ENCODE measurements at places on chromosomes 12 and 14.

- no peak for DNase-seq
These were observed 15.6 kb upstream of the CACNA2D4 start for GRCh38 chr12:1934068-1934467.

DNA sequence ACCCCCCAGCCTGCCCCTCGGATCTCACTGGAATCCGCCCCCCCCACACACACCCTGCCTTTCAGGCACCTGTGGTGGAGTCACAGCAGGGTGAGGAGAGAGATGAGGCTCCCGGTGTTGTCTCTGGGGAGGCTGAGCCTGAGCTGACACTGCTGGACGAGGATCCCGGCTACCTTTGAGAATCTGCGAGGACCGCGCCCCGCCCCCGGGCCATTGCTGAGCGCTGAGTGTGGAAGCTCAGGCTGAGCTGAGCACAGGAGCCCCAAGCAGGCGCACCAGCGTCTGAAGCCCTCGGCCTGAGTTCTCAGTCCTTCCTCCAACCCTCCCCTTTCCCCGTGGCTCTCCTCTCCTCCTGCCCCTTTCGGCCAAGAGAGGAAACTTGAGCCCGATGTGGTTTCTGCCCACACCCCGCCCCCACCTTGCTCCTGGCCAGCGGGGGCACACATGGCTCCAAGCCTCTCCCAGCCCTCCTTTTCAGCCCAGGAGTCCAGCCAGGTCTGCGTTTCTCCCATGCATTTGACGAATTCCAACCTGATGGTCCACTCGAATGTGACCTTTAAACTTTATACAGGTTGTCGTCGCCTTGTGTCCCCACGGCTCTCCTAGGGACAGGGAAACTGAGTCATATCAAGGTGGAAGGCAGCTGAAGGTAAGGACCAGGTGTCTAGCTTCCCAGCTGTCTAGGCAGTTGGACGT, at the start of gene NFE2:
NFE2 (minus strand) TSS at position 284 of the 696 bp plus-strand sequence. CDS start 5,767 bp downstream, outside the sequence.
- peak; percentile 70 for DNase-seq

DNA sequence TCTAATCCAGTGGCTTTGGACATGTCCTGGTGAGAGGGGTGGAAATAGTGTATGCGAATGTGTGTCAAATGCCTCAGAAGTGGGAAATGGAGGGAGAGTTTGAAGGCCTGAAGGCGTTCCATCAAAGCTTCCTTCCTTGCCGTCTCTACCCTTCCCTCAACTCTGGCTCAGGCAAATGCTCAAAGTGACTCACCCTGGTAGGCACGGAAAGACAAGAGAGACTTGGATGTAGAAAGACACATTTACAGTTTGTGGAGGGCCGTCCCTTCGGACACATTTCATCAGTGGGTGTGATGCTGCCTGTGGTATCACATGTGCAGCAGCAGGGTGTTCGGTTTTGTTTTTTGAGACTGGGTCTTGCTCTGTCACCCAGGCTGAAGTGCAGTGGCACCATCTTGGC, 36.7 kb downstream of the CHST11 start:
- DNase-seq = no peak

GRCh38 chr12:122111089-122111641, 32.6 kb downstream of the MLXIP start:
- no peak for DNase-seq

DNA sequence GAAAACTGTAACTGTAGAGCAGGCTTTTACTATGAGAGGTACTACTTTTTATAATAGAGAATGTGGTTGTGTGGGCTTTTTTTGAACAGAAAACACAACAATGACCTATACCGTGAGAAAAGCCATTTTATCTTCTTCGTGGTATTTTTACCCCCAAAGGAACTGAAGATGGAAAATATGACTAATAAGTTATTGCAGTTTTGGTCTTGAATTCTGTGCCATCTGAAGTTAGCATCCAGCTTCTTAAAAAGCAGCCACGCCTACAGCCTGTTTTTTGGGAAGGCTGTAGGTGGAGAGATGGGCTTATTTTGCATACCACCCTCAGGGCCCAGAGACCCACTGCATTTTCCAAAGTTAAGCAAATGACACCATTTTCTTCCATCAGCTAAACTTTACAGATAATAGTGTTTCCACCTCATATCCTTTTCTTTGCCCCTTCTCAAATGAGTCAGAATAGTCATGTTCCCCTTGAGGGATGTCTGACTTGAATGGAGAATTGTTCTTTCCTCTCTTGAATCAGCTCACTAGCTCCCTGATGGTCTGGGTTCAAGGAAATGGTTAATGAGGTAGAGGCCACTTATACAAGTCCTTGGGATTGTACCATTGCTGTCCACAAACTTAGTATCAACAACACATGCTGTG, 53.0 kb downstream of the TBC1D30 start:
- DNase-seq = peak; percentile 6

DNA sequence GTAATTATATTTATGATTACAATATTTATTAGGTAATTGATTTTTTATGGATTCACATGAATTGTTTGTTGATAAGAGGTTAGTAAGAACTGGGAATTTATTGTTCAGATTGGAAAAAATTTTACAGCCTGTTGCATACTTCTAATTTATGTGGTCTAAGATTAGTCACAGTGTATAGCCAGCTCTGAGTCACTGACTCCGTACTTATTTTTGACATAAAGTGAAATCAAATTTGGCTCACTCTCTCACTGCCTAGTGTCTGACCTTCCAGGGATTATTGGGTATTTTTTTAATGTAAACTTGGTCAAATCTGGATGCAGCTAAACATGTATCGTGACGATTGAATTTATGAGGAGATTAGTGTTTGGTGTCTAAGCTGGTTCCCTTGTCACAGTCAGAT, 109.3 kb downstream of the PTPRQ start:
- peak; percentile 81 for DNase-seq

- no peak for DNase-seq
These were observed 765.1 kb upstream of the TMEM132C start for GRCh38 chr12:127501916-127502315.

DNA sequence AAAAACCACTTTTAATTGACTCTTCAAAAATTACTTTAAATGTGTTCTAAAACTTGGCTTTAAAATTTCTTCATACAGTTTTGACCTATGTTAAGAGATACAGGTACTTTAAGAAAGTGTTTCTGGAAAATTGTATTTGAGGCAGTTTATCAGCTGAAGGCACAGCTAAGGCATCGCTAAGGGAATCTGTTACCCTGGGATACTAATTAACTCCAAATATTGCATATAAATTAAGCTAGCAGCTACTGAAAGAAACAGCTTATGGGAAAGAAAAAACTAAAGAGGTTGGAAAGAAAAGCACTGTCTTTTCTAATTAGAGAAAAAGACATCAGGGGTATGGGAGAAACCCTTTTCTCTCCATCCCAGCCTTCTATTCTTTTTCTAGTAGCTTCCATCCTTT, 134.1 kb upstream of the SLC35F4 start:
- DNase-seq = no peak

DNA sequence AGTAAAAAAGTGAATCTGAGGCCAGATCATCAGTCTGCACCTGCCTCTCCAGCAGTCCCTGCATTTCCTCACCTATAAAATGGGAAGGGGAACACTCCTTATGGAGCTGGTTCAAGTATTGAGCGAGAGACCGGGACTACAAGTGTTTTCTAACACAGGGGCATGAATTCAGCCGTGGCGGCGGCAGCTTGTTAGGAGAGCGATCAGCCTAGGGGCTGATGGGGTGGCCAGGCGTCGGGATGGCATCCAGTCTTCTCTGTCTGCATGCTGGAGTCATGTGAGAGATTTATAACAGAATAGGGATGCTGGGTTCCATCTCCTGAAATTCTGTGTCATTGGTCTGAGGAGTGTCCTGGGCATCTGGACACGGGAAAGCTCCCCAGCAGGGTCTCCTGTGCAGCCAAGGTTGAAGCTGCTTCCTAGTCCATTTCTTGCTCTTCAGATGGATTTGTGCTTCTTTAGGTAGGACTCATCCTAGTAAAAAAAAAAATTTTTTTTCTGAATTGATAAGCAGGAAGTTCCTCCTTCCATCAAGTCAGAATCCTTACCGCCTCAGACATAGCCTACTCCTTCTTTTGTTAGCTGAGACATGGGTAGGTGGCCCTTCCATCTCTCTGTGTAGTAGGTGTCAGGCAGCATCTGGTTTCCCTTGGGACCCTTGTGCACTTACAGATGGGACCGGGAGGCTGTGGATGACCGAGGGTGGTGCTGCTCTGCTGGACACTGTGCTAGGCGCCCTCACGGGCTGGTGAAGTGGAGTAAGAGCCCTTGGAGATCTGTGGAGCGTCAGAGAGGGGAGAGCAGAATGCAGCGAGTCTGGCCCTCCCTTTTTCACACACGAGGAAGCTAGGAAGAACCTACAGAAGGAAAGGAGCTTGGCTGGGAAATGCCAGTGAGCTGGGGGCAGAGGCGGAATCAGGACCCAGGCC, 146.7 kb downstream of the TSPAN9 start:
- no peak for DNase-seq

- peak; percentile 52 for DNase-seq
These were observed 13.0 kb upstream of the LEMD3 start for GRCh38 chr12:65156366-65156841.

DNA sequence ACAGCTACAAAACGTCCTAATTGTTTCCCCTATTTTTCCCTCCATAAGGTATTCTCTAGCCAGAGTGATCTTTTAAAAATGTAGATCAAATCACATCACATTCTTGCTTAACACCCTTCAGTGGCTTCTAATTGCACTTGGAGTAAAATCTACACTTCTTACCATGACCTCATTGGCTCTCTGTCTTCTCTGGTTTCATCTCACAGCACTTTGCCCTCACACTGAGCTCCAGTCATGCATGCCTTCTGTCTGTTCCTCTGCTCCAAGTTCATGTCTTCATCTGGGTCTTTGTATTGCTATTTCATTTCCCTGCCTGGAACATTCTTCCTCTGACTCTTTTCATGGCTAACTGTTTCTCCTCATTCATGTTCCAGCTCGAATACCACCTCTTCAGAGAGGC, 220.4 kb upstream of the GARIN6 start:
- no peak for DNase-seq

DNA sequence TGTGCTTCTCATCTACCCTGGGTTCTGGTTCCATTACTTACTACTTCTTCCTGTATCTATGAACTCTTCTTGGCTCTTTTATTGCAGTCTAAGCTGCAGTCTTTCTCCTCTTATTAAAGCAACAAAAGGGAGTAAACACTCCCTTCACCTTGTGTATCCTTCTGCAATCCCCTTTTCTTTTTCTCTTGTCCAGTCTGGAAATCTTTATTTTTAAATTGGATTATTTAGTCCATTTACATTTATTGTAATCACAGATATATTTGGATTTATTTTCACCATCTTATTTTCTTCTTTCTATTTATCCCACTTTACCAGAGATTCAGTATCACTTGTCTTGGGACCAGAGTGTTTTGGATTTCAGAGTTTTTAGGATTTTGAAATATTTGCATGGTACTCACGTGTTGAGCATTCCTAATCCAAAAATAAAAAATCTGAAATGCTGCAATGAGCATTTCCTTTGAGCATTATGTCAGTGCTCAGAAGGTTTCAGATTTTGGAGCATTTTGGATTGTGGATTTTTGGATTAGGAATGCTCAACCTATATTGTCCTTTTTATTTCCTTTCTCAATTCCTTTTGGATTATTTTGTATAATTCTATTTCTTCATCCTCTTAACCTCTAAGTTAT, 6.8 kb upstream of the ACVR1B start:
- no peak for DNase-seq

GRCh38 chr12:119301379-119301778, 33.1 kb upstream of the CCDC60 start:
- DNase-seq = no peak

DNA sequence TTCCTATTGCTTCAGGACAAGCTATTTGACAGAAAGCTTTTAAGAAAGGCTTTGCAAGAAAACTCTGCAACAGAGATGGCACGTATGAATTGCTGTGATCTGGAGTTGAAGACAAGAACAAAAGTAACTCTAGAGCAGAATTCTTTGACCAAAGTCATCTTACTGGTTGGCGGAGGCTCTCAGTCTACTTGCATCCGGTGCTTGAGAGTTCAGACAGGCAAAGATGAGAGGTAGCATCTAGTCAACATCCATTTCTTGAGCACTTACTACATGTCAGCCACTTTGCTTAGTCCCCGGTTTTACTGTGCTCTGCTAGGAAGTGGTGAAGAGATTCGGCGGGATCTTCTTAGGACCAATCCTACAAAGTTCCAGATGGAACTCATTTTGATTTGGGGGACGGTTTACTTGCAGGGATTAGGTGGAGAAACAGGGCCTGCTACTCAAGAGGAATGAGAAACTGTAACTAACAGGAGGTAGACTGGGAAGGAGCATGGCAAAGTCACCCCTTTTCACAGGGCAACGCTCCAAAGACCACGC, 404 bp upstream of the CCDC91 start:
- DNase-seq = no peak

DNA sequence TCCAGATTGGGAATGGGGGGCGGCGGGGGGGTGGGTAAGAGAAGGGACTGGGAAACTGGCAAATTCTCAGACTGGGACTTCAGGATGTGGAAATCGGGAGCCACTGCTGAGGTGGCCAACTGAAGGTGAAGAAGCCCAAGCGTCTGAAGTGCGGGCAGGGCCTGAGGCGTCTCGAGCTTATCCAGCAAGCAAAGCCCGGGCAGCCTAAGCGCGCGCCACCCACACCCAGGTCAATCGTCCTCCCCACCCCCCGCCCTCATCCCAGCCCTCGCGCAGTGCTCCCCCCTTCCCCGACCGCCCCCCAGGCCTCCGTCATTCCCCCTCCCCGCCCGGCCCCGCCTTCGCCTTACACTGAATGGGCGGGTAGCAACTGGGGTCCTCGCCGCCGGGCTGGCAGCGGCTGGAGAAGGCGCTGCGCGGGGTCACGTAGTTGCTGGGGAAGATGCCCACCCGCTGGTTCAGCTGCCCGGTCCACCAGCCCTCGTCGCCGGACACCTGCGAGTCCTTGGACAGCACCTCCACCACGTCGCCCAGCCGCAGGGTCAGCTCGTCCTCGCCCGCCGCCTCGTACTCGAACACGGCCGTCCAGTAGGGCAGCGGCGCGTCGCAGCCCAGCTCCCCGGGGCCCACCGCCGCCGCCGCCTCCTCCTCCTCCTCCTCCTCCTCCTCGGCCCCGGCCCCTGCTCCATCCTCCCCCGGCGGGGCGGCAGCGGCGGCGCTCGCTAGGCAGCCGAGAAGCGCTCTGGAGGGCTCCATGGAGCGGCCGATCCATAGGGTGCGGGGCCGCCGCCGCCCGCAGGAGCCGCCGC, 693 bp downstream of the MAP3K9 start:
- no peak for DNase-seq

DNA sequence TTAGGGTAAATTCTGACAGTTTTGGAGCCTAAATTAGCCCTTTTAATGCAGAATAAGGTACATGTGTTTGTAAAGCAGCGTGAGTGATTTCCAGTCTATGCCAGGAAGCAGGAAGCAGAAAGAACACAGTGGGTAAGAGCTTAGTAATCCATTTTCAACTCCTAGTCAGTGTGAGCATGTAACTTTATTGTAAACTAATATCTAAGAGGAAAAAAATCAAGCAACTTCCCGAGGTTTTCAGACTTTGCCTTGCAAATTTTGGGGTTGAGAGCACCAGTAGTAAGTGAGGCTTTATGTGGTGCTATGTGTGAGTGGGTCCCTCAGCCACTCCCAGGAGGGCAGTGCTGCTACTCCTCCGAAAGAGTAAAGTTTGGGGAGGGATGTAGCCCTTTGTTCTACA, 2.9 kb downstream of the CIPC start:
- no peak for DNase-seq

- no peak for DNase-seq
These were observed 4.4 kb upstream of the CEBPE start for GRCh38 chr14:23123419-23123818.
